HuH-7.5 (cell line): ENCODE measurements at places on chromosomes 1 and 21.
A peak's percentile ranks its signal among the peaks of the same experiment; 100 is the strongest.

GRCh38 chr1:224675590-224675989, 59.5 kb downstream of the CNIH3 start:
- DNase-seq: no peak

GRCh38 chr1:58104960-58105359, 441.6 kb downstream of the OMA1 start:
- no peak for DNase-seq

DNA sequence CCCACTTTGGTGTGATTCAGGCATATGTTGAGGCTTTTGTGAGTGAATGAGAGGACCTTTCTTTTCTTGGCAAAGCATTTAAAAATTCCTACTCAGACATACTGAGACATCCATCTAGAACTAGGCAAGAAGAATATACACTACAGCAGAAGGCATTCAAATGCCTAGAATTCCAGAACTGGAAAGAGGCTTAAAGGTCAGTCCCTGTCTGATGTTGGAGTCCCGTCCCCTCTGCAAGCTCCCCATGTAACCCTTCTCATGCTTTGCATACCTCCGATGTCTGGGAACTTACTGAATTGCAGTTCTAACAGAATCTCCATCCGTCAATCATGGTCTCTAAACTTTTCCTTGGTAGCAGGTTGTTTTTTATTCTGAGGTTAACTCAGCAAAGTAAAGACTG, 152.9 kb downstream of the ATP6V1G3 start:
- no peak for DNase-seq

DNA sequence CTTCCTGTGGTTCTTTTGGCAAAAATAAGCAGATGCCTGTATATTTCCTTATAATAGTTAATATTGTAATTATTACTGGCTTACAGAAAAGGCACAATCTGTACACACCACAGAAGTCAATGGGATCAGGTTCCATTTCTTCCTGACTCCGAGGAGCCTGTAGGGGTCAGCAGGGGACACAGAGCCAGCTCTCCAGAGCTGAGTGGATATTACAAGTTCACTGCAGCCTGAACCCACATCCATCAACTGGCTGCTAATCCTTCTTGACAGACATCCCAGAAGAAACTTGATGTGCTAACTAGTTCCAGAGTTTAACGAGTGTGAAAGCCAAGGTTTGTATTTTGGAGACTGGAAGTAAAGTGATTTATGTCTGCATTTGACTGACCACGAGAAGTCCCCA, 203.8 kb downstream of the LMX1A start:
- DNase-seq: no peak

GRCh38 chr21:25039461-25040380, 567.6 kb downstream of the MRPL39 start:
- no peak for DNase-seq

DNA sequence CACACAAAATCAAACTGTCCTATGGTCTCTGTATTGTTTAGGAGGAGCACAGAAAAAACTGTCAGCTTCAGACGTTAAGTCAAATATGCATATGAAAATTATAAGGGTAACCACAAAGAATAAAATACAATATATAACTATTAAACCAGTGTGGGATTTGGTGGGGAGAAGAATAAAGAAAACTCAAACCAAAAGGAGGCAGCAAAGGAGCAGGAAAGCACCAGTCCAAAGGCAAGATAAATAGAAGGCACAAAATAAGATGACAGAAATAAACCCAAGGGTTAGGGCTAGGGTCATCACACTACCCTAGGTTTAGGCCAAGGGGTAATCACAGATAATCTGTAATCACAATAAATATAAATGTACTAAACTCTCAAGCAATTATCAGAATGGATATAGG, 32.8 kb downstream of the DLGAP3 start:
- no peak for DNase-seq

DNA sequence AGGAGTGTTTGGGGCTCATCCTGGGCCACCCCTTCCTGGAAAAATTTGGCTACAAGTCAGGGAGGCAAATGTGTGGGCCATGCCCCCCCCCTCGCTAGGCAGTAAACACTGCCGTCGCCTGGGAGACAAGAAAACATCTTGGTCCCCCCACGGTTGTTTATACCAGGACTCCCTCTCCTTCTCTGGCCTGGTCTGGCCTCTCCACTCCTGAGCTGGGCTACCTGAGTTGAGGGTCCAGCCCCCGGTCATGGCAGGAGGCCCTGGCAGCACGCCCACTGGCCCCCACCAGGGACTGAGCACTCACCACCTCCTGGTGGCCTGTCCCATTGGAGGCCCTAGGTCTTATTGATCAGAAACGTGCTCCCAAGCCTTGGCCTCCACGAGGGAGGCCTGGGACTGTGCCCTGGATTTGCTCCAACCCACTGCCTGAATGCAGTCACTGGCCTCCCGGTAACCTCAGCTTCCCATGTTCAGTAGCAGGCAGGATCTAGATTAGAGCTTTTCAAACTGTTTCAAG, 15.8 kb downstream of the KCNQ4 start:
- no peak for DNase-seq

DNA sequence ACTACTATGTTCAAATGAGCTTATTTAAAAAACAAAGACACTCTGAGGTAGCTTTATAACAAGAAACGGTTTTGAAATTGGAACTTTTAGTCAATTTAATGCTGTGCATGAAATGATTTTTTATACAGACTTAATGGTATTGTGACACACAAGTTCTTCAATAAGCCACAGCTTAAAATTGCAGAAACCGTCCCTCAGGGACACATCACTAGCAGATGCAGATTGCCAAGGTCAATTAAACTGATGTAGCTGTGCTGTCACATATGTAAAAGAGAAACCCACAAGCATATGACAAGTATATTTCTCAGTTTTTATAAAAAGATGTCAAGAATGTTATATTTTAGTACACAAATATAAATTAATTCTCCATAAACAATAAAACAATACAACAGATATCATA, 366.9 kb downstream of the DPYD start:
- no peak for DNase-seq

DNA sequence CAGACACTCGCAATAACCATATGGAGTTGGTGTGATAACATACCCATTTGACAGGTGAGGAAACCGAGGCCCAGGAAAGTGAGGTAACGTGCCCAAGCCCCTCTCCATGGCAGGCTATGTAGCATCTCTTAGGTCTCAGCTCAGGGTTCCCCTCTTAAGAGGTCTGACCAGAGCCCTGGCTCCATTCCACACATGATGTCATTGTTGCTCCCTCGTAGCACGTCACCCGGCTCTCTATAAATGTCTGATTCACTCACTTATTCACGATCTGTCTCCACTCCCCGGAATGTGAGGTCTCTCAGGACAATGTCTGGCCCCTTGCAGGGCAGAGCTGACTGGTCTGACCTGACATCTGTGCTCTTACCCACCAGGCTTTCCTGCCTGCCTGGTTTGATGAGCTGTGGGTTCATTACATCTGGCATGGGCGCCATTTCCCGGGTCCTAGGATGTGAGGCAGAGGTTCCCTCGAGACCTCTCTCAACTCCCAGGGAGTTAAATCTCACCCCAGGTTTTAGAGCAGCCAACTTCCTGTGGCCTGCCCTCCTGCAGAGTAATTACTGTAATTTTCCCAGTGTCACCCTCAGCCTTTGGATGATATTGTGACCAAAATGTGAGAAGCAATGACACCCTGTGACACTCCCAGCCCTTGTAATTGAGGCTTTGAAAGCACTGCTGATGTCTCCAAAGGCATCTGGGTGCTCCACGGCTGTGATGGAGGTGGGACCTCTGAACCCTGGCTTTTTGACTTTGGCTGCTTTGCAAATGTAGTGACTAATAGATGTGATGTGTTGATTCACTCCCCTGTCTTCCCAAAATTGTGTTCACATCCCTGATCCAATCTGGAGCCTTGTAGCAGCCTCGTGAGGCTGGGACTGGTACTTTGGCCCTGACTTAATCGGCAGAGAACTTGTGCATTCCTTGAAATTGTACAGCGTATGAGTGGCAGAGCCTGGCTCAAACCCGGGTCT, 10.6 kb downstream of the ACTL8 start:
- no peak for DNase-seq

DNA sequence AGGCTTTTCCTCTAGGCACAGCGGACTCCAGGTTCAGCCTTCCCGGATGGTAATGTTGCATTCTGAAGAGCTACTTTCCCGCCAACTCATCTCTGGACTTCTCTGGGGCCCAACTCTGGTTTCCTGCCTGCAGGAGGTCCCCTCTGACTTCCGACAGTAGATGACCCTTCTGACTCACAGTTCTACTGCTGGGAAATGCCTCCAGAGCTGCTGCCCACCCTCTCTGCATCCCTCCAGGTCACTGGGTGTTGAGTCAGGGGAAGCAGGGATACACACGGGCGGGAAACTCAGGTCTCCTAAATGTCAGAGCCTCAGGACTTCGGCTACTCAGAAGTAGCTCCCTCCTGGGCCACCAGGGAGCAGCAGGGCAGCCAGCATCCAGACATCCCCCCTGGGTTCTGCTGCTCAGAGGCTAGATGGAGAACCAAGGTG, 2.1 kb upstream of the KIF21B start:
- DNase-seq: peak; percentile 64

- no peak for DNase-seq
Measured at GRCh38 chr1:58248072-58248471, 298.5 kb downstream of the OMA1 start.

DNA sequence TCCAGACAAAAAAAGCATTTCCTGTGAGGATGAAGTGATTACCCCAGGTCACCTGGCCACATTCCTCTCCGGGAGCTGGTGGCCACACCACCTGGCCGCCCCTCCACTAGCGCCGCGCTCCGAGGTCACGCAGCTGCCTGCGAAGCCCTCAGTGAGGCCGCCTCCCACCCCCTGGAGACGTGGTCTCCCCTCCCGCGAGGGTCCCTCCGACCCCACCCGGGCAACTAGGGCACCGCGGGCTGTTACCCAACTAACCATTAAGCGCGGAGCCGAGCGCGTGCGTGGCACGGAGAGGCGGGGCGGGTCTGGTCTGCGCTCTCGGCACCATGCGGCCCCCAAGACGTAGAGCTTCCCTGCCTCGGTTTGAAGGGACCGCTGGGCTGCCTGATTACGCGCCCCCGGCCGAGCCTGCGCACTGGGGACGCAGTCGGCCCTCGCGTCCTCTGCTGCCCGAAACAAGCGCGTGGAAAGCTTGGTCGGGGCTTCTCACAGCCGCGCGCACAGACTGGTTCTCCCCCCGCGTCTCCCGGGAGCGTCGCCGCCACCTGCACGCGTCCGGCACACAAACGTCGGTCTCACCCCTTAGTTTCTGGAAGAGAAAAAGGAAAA, 106.5 kb downstream of the SLC16A1 start:
- DNase-seq: peak; percentile 39

DNA sequence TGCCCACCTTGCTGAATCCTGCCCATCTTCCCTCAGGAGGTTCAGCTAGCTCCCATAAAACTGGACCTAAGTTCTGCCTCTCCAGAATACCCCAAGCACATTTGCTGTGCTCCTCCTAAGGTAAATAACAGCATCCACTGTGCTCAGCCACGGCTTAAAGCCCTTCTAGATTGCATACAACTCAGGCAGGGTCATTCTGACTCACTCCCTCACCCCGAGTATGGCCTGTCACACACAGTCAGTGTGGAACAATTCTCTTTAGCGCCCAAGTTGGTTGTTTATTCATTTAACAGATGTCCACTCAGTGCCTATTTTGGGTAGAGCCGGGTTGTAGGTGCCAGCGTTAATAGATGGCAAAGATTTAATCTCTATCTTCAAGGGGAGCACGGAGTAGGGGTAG, 147.5 kb upstream of the EDN2 start:
- DNase-seq: no peak

DNA sequence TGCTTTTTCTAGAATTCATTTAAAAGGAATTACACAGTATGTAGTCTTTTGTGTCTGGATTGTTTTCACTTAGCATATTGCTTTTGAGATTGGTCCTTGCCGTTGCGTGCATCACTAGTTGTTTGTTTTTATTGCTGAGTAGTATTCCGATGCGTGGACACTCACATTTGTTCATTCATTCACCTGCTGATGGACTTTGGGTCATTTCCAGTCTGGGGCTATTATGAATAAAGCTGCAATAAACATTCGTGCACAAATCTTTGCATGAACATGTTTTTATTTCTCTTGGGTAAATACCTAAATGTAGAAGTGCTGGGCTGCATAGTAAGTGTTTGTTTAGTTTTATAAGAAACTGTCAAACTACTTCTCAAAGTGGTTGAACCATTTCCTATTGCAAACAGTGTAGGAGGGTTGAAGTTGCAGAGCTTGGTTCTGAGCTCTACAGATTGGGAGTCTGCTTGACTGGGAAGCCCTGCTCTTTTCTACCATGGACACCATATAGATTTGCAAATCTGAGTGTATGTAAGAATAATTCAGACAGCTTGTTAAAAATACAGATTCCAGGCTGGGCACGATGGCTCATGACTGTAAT, 404.7 kb upstream of the PROX1 start:
- no peak for DNase-seq

- peak; percentile 23 for DNase-seq
Measured at GRCh38 chr1:90850181-90850897, 133.2 kb upstream of the BARHL2 start.

GRCh38 chr1:219402925-219403324, 210.0 kb downstream of the ZC3H11B start:
- DNase-seq: no peak

GRCh38 chr1:244027491-244028145, 23.5 kb upstream of the ZBTB18 start:
- DNase-seq: no peak

DNA sequence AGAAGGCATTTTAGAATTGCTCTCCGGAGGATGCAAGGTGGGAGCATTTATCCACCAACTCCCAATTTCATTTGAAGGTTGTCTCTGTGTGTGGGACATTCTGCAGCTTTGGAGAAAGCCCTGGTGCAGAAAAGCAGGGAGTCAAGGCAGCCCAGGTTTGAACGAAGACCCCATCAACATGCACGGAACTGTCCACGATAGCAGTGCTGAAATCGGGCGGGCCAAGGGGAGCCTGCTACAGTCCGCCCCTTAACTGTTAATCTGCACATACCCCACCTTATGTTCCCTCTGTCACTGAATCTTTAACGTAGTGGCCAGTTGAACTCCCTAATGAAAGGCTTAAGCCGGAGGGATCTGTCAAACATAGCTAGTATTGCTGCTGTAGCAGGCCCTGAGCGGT, 68.8 kb upstream of the C1orf174 start:
- DNase-seq: no peak

GRCh38 chr21:28391938-28392849, 600.5 kb downstream of the LTN1 start:
- DNase-seq: no peak

DNA sequence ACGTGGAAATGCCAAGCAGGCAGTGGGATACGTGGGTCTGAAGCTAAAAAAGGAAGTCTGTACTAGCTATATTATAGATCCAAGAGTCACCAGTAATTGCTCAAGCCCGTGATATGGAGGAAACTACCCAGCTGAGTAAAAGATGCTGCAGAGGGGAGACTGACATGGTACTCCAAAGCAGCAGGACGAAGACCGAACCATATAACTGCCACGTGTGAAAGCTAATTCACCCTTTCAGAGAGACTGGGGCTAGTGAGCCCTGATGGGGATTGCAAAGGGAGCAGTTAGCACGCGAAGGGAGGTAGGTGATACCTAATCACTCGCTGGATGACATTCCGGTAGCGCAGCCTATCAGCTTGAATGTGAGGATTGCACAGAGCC, 316 bp downstream of the AP4B1 start:
- DNase-seq: peak; percentile 61

DNA sequence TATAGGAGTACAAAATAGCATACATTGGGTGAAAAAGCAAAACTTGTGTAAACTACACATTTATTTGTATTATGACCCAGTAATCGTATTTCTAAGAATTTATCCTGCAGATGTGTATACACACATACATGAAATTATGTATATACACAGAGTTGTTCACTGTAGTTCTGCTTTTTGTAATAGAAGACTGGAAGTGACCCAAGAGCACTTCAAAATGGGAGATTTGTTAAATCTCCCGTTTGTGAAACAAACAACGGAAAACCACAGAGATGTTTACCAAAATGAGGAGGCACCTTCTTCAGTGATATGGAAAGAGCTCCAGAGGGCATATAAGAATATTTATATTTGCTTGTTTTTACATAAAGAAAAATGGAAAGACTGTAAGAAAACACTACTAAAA, 18.0 kb upstream of the MNDA start:
- no peak for DNase-seq
